Panc1 (cell line): ENCODE measurements at places on chromosomes 13 and 19. TPM values are rescaled to one million over a fixed set of nuclear protein-coding genes. Genes with fewer than 3 reads are reported as not detected.

GRCh38 chr13:88866195-88866594 is 1195.0 kb downstream of the SLITRK5 start:
- no peaks in the 10 kb centered on the region for H3K27me3 ChIP-seq
- DNase-seq = no peak
- no peaks in the 10 kb centered on the region for H3K4me1 ChIP-seq
- H3K4me3 ChIP-seq = no peak overlapping the region
- no peaks in the 10 kb centered on the region for H3K36me3 ChIP-seq
- no peak overlapping the region for H3K27ac ChIP-seq

Gene DMKN
- 5.6 TPM for total RNA-seq

GRCh38 chr13:39881383-39881782 is 225.9 kb downstream of the COG6 start:
- H3K27ac ChIP-seq = no peak overlapping the region
- no peaks in the 10 kb centered on the region for H3K36me3 ChIP-seq
- H3K27me3 ChIP-seq = no peaks in the 10 kb centered on the region
- peaks cover 4% of the 10 kb centered on the region for H3K4me1 ChIP-seq
- no peak for DNase-seq
- H3K4me3 ChIP-seq = no peak overlapping the region

Gene SNRPA
- 104 TPM for total RNA-seq

Gene KRTDAP
- not detected for total RNA-seq

Gene RAB3A
- total RNA-seq = 1.0 TPM

GRCh38 chr13:41150058-41150457 is 17.5 kb upstream of the KBTBD6 start:
- H3K4me1 ChIP-seq = no peaks in the 10 kb centered on the region
- no peaks in the 10 kb centered on the region for H3K27me3 ChIP-seq
- no peak for DNase-seq
- no peaks in the 10 kb centered on the region for H3K36me3 ChIP-seq
- no peak overlapping the region for H3K27ac ChIP-seq
- H3K4me3 ChIP-seq = no peak overlapping the region

Gene RCBTB2
- total RNA-seq = 4.4 TPM

Gene C1QTNF9
- total RNA-seq = not detected

Gene ZNF546
- 68.4 TPM for total RNA-seq
